ENCODE measurements at places on chromosomes 2 and 18. TPM values are rescaled to one million over a fixed set of nuclear protein-coding genes. Genes with fewer than 3 reads are reported as not detected.
A peak's percentile ranks its signal among the peaks of the same experiment; 100 is the strongest.

Gene MDH1B
- polyA plus RNA-seq: 12.7 TPM

DNA sequence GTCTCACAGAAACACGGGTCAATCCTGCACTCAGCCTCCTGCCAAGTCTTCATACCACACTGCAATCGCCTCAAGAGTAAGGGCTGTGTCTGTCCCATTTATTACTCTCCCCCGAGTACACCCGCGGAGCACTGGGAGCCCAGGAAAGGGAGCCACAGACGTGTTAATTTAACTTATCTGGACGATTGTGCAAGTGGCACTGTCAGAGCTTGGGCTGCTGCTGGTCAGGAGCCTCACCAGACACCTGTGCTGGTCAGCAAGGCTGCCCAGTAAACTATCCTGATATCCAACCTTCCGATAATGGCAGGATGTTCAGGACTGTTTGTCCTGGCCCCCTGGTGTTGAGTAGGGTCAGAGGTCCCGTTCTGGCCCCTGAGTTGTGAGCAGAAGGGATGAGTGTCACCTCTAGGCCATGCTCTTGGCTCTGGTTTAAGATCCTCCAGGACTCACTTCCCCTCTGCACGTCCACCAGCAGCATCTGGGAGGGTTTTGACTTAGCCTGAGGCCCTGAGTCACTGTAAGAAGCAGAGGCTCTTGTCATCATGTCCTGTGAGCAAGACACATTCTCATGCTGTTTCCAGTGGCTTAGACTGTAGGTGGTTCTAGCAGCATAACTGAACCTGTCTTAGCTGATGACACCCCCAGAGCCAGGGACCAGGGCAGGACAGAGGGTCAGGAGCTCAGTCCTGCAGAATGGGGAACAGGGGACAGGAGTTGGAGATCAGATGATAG, 82.5 kb upstream of the ARL4C start:
- DNase-seq: no peak

- no peak for DNase-seq
Observed at GRCh38 chr2:164061129-164061746, 325.4 kb upstream of the FIGN start.

GRCh38 chr2:63814114-63814513, 27.6 kb upstream of the UGP2 start:
- no peak for DNase-seq

- no peak for DNase-seq
Observed at GRCh38 chr2:23609254-23609653, 224.3 kb downstream of the KLHL29 start.

Gene AQP12A
- polyA plus RNA-seq: 0.97 TPM

- no peak for DNase-seq
Observed at GRCh38 chr18:43435851-43436250, 158.6 kb upstream of the SYT4 start.

- no peak for DNase-seq
Observed at GRCh38 chr18:67484458-67484857, 32.1 kb downstream of the DSEL start.

Gene TRIM54
- 3.7 TPM for polyA plus RNA-seq

GRCh38 chr2:168789776-168790175, 12.7 kb upstream of the NOSTRIN start:
- no peak for DNase-seq

DNA sequence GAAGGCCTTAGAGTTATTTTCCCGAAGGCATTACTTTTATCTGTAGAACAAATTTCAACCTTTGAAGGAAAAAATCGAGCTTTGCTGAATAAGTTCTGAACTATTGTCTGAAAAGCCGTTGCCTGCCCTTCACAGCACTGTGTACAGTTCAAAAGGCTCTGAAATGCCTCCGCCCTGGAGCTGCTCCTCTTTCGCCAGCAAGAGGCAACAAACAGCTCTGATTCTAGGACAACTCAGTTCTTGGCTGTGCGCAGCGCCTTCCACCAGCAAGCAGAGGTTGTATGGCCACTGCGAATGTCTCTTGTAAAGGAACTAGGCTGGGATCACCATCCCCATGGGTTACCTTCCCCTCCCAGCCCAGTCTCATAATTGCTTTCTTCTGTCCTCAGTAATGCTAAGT, 308.5 kb downstream of the GBX2 start:
- no peak for DNase-seq

DNA sequence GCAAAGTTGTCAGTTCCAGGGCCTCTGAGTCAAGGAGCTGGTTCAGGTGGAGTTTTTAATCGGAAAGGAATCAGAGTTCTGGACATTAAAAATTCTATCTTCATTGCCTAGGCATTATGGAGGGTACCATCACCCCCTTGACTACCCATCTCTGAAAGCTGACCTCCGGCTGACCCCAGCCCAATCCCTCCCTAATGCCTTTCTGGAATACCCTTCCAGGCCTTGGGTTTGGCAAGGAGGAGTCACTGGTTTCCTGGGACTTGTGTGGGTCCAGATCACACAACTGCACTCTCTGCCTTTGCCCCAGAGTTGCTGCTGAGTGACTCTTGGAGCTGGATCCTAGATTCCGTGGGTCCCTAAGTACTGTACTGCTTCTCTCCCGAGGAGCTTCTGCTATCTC, 1.0 kb upstream of the OSR1 start:
- DNase-seq: no peak

DNA sequence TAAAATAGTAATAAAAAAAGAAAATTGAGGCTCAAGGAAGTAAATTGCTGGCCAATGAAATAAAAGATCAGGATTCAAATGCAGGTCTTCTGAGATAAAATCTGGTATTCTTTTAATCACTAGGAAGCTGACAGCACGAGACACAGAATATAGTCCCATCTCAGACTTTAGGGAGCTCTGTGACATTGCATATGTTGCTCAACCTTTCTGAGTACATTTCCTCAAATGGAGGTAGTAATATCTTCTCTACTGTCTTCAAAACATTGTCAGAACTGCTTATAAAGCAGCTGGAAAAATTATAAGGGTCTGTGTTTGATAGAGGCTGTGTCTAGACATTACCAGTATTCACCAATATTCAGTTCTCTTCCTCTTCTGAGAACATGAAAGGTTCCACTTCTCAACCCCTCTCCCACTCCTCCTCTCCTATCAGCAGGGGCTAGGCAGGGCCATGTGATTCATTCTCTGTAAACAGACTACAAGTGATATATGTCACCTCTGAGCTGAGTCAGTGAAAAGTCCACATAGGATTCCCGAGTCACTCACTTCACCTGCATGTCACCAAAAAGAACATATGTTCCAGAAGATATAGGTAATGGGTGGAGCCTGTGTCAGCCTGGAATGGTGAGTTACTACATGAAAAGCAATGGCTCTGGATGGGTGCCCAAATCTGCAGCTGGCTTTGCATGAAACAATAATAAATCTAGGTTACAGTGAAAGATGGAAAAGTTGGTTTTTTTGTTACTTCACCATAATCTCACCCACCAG, 7.1 kb downstream of the KCNE4 start:
- DNase-seq: no peak

DNA sequence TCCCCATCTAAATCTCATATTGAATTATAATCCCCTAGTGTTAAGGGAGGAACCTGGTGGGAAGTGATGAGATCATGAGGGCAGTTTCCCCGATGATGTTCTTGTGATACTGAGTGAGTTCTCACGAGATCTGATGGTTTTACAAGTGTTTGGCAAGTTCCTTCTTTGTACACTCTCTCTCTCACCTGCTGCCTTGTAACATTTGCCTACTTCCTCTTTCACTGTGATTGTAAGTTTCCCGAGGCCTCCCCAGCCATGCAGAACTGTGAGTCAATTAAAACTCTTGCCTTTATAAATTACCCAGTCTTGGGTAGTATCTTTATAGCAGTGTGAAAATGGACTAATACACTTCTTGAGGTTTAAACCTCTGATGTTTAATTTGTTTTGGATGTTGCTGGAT, 177.5 kb downstream of the CD8B2 start:
- no peak for DNase-seq

DNA sequence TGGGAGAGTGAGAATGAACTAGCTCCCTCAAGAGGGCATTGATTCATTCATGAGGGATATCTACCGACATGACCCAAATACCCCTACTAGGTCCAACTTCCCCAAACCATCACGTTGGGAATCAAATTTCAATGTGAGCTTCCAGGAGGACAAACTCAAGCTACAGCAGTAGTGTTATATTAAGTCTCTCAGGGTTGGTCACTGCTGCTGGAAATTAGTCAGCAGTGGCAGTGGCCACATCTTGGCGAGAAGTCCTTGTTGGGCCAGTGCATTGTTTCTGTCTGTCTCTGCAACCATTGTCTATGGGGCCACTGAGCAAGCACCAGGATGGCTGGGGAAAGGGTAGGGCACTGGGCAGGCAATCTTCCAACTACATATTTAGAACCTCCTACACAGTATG, 47.5 kb downstream of the THUMPD2 start:
- DNase-seq: no peak

DNA sequence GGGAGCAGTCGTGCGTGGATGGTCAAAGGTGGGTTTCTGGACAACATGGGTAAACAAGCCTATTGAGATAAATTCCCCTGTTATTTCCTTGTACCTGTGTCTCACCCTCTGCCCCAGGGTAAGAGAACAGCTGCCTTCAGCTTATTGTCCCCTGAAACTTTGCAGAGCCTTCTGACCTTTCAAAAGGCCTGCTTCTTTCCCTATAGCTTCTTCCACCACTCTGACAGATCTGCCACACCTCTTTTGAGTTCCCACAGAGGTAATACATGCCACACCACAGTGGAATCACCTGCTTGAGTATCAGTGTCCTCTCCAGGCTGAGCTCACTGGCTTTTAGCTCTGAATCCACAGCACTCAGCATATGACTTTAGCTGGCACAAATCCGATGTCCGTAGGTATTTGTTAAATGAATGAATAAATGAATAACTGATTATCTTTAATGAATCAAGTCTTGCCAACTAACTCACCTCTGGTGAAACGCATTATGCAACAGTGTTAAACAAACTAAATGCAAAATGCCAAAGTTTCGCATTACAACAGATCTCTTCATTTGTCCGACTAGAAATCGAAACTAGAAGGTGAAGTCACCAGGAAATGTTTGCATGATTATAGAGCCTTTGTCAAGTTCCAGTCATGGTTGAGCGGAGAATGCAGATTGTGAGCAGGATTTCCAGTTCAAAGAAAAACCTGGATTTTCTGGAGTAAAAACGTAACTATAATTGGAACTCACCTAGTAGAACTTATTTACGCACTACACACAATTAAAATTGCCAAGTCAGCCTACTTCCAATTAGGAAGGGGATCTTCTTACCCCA, 16.4 kb downstream of the DYNAP start:
- DNase-seq: peak; percentile 8

GRCh38 chr2:71385012-71385411, 53.4 kb downstream of the ZNF638 start:
- no peak for DNase-seq

GRCh38 chr2:151159109-151159662, 102.5 kb downstream of the RBM43 start:
- no peak for DNase-seq

Gene FSIP2
- polyA plus RNA-seq: 2.7 TPM

- DNase-seq: no peak
Observed at GRCh38 chr2:47028846-47029560, 113.4 kb upstream of the MCFD2 start.

Gene NDUFV2
- polyA plus RNA-seq: 156 TPM

DNA sequence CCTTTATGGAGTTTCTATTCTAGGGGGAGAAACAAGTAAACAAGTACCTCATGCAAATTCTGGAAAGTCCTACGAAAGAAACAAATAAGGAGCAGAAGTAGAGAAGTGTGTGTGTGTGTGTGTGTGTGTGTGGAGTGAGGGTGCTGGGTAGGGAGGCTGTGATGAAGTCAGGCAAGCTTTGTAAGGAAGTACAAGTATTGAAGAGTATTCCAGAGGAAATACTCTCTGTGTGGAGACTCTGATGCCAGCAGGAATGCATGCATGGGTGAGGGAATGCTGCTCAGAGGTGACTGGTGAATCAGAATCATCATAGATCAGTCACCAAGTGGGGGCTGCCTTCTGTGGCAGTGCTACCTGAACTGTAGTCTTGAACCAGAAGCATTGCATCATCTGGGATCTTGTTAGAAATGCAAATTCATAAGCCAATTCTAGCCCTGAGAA, 34.5 kb downstream of the SLC4A3 start:
- DNase-seq: no peak

- no peak for DNase-seq
Observed at GRCh38 chr2:161424891-161425727, 9.0 kb downstream of the TBR1 start.

- no peak for DNase-seq
Observed at GRCh38 chr18:77114152-77114414, 18.5 kb downstream of the MBP start.

Gene POMC
- polyA plus RNA-seq: 7.3 TPM

DNA sequence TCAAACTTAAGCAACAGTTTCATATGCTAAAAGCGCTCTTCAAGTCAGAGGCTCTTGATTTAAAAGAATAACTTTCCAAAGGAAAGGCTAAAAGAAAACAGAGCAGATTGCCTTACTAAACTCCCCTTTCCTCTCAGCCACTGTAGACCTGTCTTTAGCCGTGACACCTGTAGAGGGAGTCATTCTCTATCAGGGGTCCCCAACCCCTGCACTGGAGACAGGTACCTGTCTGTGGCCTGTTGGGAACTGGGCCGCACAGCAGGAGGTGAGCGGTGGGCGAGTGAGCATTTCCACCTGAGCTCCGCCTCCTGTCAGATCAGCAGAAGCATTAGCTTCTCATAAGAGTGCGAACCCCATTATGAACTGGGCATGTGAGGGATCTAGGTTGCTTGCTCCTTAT, 9.6 kb downstream of the SLC14A1 start:
- no peak for DNase-seq

Gene DCDC2C
- polyA plus RNA-seq: 0.64 TPM

GRCh38 chr2:54029721-54030395, 59.1 kb upstream of the PSME4 start:
- no peak for DNase-seq

- no peak for DNase-seq
Observed at GRCh38 chr2:168521053-168521741, 65.1 kb downstream of the CERS6 start.

DNA sequence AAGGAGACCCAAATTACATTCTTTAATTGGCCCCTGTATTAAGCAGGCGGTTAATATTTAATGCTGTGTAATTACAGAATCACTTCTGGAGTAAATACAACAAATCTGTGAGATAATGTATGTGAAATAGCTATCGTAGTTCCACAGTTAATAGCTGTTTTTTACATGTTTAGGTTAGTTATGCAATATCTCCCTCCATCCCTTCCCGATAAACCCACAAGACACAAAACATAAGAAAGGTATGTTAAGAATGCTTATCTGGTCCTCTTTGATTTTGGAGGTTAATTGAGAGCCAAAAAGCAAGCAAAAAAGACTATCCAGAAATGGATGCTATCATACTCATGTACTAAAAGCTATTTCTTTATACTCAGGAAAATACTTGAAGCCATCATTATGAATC, 49.1 kb downstream of the ZNF638 start:
- DNase-seq: no peak

DNA sequence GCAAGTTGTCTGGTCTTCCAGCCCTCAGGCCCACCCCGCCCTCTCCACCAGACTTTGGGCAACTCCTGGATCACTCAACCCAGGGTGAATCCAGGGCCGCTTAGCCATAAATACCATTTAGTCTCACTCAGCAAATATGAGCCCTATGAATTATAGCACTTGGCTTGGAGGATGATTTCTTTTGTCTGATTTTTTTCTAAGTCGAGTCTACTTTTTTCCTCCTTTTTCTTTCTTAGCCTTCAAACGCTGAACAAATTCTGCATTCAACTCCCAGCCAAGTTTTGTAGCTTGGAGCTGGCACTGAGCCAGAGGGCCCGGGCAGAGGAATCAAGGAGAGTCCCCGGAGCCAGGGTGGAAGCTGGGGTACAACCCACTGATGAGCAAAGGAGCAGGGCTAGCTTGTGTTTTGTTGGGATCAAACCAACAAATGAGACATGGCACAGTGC, 48.7 kb downstream of the SERTAD2 start:
- DNase-seq: no peak

- no peak for DNase-seq
Observed at GRCh38 chr18:2324459-2324858, 246.8 kb downstream of the METTL4 start.

GRCh38 chr18:74511823-74512222, 15.7 kb downstream of the CNDP2 start:
- no peak for DNase-seq

All from right renal pelvis (tissue), 4 donors.